ENCODE measurements at places on chromosomes 1 and 21.

- DNase-seq: no peak
Observed at GRCh38 chr1:241229216-241229615, 127.8 kb downstream of the RGS7 start.

- no peak for DNase-seq
Observed at GRCh38 chr1:9657521-9658032, 6.0 kb downstream of the PIK3CD start.

GRCh38 chr1:50368179-50369007, 54.9 kb downstream of the DMRTA2 start:
- DNase-seq: peak; percentile 25

DNA sequence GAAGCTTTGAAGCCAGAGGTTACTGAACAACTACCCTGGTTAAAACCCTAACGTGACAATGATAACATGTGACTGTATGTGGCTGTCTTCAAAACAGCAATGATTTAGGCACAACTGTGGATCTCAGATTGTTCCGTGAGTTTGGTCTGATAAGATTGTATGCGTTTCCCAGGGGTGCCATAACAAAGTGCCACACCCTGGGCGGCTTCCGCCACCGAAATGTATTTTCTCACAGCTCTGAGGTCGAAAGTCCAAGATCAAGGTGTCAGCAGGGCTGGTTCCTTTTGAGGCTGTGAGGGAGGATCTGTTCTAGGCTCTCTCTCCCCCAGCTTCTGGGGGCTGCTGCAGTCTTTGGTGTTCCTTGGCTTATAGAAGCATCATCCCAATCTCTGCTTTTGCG, 29.5 kb upstream of the ERG start:
- no peak for DNase-seq

- no peak for DNase-seq
Observed at GRCh38 chr1:89310505-89310904, 37.8 kb upstream of the GBP5 start.

- peak; percentile 42 for DNase-seq
Observed at GRCh38 chr1:26190373-26190987, at the start of gene CATSPER4. CATSPER4 (plus strand) TSS chr1:26190602; CDS start chr1:26190628, 26 bp downstream.

DNA sequence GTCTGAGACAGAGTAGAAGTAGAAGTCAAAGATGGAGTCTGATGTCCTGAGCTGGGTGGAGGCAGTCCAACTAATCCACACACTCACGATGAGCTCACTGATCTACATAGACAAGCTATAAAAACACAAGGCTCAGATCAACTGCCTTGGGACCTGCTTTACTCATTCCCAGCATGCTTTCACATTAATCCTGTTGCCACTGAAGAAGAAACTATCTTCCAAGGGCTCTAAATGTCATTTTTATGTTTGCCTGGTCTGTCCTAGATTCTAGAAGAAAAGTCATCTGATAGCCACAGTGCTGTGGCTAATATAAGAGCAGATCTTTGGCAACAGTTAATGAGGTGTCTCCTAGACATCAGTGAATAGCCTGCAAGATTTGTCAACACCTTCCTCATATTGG, 522.7 kb downstream of the NUF2 start:
- DNase-seq: no peak

DNA sequence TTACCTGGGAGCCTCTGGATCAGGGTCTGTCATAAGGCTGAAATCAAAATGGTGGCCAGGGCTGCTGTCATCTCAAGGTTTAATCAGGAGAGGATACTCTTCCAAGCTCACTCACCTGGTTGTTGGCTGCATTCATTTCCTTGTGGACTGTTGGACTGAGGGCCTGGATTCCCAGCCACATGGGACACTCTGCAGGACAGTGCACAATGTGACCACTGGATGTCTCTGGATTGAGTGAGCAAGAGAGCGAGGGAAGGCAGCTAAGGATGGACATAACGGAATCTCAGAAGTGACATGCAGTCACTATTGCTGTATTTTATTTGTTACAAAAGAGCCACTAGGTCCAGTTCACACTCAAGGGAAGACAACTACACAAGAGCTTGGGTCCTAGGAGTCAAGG, 229.1 kb downstream of the S1PR1 start:
- no peak for DNase-seq

DNA sequence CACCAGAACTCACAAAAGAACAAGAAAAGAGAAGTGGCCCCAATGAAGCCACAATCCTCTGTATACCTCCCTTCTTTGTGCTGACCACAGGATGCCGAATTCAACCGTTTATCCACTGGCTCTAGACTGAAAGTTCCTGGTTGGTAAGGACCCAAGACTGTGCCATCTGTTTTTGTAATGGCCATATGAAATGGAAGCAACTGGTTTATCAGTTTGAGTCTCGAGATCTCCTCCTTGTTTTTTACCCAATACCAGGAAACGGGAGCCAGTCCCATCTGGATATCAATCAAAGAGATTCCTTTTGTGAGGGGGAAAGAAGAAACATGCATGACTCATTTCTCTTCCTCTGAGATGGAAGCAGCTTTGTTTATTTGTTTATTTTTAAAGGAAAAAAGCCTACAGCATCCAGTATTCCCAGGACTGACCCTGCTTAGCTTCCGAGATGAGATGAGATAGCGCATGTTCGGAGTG, 32.4 kb upstream of the ZNF124 start:
- DNase-seq: no peak

GRCh38 chr1:236204656-236205055, 62.3 kb downstream of the GPR137B start:
- DNase-seq: no peak

DNA sequence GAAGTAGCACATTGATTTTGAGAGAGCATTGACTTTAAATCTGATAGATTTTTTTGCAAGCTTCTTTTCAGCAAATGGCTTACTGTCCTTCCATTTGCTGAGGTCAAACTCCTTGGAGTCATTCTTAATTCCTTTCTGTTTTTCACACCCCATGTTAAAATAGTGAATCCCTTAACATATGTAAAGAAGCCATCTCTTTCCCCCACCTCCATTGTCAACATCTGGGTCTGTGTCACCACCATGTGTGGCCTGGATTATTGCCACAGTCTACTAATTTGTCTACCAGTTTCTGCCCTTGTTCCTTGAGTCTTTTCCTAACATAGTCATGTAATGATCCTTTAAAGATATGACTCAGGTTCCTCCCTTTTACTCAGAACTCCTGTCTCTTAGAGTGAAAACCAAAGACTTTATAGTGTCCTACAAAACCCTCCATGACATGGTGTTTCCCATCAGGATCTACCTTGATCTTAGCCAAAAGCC, 104.7 kb downstream of the ST6GALNAC3 start:
- DNase-seq: no peak

GRCh38 chr1:246200738-246201137, 306.3 kb downstream of the SMYD3 start:
- DNase-seq: no peak

DNA sequence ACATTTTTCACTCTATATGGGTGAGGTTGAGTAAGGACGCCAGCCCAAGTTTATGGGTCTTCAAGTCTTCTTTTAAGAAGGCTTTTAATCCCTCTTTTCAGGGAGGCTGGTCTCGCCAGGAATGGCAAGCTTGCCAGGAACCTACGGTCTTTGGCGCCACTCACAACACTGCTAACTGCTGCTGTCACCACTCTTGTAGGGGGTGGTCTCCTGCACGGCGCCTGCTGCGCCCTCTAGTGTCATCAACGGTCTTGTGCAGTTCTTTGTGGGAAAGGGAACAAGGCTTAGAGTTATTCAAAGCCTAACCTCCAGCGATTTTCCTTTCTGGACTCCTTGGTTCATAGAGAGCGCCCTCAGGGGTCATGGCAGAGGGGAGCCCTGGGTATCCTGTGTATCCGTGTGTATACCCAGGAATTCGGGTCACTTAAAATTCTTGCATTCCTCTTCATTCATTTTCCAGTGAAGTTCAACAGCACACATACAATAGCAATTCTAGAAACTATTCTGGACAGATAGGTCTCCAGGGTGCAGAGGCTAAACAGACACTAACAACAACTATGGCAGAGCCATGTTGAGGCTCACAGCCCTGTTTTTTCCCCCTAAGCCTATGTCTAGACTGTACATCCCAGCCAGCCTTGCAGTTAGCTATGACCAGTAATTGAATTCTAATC, 392.8 kb upstream of the CAMK1G start:
- DNase-seq: peak; percentile 18

GRCh38 chr1:184409011-184409410, 22.2 kb downstream of the C1orf21 start:
- DNase-seq: no peak

GRCh38 chr1:232650845-232651244, 20.9 kb upstream of the SIPA1L2 start:
- DNase-seq: no peak

DNA sequence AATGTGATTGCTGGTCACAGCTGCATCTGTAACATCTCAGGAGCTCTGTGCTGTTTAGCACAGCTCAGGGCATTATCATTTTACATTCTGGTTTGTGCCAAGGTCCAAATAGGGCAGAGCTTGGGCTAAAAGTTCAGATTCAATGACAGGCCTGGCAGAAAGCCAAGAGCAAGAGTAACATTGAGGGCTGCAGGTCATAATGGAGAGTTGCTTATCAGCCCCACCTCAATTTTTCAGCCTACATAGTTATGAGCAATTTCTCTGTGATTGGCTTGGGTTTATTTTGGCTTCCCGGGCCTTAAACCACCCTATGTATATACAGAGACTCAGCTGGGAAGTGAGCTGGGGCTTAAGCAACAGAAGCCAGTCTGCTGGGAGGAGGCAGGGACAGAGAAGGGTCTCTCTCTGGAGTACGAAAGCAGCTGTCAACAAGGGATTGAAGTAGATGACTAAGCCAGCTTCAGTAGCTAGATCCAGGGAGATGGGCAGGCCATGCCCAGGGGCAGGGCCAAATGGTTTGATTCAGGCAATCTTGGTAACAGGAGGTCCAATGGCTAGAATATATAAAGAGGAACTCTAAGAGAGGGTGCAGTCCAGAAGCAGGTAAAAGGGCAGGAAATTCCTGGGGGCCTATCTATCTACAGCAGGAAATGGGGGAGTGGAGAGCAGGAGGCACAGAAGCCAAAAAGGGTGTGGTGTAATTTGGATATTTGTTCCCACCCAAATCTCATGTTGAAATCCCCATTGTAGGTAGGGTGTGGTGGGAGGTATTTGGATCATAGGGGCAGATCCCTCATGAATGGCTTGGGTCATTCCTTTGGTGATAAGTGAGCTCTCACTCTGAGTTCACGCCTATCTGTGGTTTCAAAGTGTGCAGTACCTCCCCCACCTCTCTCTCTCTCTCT, 49.0 kb downstream of the BRINP2 start:
- no peak for DNase-seq

DNA sequence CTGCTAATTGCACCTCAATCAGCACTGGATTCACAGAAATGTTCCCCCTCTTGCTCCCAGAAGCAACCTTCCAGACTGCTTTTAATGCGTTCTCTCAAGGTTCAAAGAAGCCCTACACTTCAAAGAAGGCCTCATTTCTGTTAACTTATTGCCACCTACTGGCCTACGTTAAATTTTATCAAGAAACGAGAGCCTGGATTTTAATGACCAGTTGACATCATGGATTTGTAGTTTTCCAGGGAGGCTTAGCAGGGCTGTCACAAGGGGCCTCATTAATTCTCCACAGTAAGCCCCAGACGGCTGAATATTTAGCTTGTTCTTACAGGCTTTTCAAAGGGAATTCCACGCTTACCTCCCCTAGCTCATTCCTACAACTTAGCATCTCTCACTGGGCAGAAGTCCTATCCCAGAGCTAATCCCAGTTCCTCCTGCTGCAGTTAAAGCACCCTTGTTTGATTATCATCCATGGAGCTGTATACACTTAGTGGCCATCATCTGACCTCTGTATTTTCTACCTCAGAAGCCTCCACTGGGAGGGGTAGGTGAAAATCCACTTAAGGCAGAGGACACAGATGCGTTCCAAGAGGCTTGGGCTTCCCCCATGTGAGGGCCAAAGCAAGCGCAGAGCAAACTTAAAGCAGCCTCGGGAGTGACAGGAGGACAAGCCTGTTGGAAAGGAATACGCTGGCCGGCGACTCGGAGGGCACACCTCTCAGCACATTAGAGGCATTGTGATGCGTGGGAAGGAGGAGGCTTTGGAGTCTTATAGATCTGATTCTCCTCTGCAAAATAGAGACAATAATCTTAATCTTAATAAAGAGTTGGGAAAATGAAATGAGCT, 32.2 kb upstream of the CYP4X1 start:
- no peak for DNase-seq

DNA sequence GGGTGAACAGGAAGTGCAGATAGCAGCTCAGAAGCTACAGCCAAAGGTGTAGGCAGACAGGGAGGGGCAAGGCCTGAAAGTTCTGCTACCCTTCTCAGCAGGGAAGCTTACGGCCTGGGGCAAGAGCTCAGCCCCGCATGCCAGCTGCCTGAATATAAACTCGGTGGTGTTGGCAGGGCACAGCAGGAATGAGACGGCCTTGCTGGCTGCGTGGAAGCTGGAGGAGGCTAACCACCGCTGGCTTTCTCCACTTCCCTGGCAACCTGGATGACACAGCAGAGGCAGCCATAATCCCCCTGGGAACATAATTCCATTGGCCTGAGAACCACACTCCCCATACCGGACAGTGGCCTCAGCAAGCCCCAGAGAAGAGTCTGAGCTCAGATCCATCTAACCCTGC, 81.9 kb upstream of the PRRC2C start:
- no peak for DNase-seq

- DNase-seq: no peak
Observed at GRCh38 chr1:71413441-71414175, 332.8 kb upstream of the ZRANB2 start.
